ENCODE measurements at places on chromosomes 5 and 9. TPM values are rescaled to one million over a fixed set of nuclear protein-coding genes. Genes with fewer than 3 reads are reported as not detected.

GABRA6 gene
- polyA plus RNA-seq: not detected

DNA sequence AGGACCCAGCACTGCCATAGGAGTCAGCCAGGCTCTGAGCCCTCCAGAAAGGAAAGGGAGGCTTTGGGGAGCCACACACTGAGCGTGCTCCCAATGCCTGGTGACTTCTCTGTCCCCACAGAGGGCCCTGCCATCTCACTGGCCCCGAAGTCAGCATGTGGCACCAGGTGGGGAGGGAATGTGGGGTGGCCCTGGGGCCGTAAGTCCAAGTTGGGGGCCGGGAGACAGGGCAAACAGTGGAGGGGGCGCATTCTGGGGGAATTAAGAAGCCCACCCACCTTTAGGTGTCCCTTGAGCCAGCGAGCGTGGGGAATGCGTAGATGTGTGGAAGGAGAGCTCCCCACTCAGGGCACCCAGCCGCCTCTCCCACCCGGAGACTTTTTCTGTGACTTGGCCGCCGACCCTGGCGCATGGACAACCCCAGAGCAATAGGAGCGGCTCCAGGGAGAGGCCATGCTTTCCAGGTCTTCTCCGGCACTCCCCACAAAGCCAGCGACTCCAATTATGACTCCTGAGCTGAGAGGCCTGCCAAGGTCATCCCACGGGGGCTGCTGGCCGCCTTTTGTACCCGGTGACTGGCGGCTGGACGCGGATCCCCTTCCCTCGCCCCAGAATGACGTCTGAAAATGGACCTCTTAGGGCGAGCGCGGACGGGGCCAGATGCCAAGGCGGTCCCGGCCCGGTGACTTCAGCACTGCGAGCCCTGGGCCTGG, 9.8 kb downstream of the IRX1 start:
- no peak for DNase-seq

CDH6 gene
- 0.84 TPM for polyA plus RNA-seq

GRCh38 chr9:79384501-79384900, 187.3 kb upstream of the TLE4 start:
- DNase-seq: no peak

HSPA9 gene
- polyA plus RNA-seq: 170 TPM

- DNase-seq: no peak
Measured at GRCh38 chr5:172798422-172799215, 27.6 kb upstream of the DUSP1 start.

MYMK gene
- not detected for polyA plus RNA-seq

GRCh38 chr5:40628407-40628806, 51.3 kb upstream of the PTGER4 start:
- DNase-seq: no peak

DNA sequence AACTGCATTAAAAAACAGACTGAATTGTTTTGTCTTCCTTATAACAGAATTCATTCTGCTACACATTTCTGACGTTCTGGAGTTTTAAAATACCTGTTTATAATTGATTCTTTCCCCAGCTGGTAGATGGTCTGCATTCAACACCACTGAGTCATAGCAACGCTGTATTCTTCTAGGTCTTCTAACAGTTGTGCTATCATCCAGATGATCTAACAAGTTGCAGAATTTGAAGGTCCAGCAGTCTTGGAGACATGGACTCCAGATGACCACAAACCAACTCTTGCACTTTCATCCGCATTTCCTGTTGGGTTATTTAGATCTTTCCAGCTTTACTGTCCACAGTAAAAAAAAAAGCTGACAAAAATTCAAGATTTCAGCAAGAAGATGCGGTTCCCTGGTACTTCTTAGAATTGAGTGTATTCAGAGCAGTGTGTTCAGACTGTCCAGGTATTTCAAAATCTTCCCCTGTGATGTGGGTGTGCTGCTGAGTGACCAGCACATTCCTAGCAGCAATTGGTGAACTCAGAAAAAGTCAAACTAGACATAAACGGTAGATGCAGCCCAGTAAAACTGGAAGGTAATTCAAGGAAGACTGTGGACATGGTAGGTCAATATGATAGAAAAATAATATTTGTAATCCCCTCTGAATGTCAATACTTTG, 50.2 kb downstream of the CSNK1A1 start:
- no peak for DNase-seq

PTGR1 gene
- 22.4 TPM for polyA plus RNA-seq

Measured in right cardiac atrium (tissue), 5 donors.